ENCODE measurements at places on chromosomes 11 and 22.

DNA sequence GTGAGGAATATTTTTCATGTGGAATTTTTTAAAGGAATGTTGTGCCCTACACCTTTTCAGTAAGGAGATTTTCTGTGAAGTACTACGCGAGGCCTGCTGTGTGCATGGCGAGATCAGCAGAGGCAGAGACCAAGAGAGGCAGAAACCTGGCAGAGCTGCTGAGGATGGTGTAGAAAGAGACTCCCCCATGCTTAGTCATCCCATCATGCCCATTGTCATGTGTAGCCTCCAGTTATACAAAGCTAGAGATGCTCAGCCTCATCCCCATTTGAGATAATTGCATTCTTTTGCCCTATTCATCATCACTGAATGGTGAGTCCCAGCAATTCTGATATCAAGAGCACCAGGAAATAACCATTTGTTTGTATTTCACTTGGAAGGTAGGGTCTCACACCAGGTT, 3.0 kb upstream of the MS4A7 start:
- no peak for DNase-seq

GRCh38 chr11:25860677-25861450, 471.1 kb upstream of the ANO3 start:
- DNase-seq, result no peak

GRCh38 chr11:133842053-133842452, 3.3 kb downstream of the SPATA19 start:
- DNase-seq, result no peak

DNA sequence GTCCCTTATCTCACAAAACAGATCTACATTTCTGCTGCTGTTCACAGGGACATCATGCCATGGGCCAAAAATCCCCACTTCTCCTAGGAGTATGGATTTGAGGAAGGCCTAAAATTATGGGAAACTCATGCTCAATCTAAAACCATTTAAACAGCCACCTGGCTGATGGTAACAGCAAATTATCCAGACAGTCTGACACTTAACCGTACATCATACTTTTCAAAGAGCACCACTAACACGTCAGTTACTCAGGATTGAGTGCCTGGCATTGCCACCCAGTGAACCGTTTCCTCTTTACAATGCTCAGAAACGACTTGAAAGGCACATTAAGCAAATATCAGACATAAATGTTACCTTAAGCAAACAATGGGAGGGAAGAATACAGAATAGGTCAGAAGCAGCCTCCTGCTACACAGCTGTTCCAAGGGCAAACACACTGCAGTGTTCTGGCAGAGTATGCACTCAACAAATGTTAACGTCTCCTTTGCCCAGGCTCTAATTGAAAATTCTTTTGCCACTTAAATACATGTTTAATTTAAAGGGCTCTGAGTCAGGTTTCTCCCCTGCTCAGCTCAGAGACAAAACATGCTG, 18.8 kb upstream of the SLC36A4 start:
- no peak for DNase-seq

- no peak for DNase-seq
These were observed 8.0 kb downstream of the NEAT1 start for GRCh38 chr11:65430406-65431217.

DNA sequence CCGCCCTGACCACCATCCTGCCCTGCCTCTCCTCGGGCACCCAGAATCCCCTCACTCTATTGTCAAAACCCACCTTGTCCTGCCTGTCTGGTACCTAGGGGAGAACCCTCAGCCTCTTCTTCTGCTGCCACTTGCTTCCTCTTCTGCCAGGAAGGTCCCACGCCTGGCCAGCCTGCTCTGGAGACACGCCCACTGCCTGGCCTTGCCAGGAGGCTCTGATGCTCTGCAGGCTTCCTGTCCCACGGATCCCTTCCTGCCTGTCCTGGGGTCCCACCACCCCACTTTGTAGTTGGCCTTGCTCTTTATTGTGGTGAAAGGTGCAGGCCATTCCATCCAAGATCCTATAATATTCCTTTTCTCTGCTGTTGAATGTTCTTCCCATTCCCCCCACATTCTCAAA, 63.4 kb downstream of the BMAL1 start:
- no peak for DNase-seq

DNA sequence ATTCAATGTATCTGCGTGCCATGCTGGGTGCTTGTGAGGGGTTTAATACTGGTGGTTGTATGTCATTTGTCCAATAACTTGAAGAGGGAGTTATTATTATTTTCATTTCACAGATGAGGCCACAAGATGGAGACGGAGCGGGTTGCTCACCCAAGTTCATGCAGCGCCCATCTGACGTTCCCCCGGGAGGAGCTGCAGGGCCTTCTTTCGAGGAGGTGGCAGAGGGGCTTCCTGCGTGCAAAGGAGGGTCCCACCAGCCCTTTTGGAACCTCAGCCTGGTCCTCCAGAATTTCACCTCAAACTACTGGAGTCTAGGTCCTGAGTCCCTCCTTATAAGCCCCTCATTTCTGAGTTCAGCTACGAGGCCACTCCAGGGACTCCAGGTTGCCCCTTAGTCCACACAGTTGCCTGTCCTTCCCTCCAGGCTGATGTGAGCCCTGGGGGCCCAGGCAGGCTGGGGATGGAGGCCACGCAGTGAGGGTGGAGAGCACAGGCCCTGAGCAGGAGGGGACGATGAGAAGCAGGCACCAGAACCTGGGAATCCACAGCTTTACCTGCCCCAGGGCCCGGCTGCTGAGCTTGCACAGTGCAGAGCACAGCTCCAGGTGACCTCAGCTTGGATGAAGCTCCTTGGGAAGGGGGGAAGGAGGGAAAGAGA, 2.9 kb upstream of the VSIG10L2 start:
- DNase-seq, result no peak

DNA sequence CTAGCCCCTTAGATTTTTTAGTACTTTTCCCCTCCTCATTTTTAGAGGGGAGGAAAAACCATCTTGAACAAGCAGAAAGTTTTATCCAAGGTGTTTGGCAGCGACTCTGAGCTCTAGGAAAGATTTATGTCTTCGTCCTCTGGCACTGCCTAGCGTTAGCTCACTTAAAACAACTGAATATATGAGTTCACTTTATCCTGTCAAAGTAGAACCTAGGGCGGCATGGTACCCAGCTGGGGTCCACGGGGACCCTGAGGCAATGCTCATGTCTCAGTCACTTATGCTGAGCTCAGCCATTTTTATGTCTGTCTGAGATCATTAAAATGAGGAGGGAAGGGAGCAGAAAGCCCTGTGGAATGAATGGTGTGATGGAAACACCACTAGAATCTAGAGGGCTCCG, 14.2 kb upstream of the VSIG10L2 start:
- DNase-seq, result no peak

GRCh38 chr22:18114495-18114894, 3.9 kb downstream of the TUBA8 start:
- DNase-seq, result no peak

- DNase-seq, result no peak
These were observed 477.9 kb downstream of the MIAT start for GRCh38 chr22:27135031-27135981.

- no peak for DNase-seq
These were observed 345.4 kb upstream of the KIRREL3 start for GRCh38 chr11:127345819-127346459.

- DNase-seq, result no peak
These were observed 45.8 kb downstream of the MIAT start for GRCh38 chr22:26702906-26703830.

DNA sequence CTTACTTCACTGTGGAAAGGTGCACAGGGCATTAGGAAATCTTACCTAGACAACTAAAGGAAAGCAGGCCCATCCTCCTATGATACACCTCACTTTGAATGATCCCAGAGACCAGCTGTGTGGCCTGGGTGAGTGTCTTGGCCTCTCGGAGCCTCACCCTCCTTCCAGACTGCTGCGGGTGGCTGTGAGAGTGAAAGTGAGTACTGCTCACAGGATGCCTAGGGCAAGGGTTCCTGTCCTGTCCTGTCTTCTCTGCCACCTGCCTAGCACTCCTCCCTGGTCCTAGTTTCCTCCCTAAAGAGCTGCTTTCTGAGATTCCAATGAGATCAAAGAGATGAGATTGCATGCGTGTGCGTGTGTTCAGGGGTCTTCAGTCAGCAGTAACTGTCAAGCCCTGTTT, 19.5 kb upstream of the ADORA2A start:
- DNase-seq, result no peak

GRCh38 chr11:71176812-71177211, 75.6 kb downstream of the SHANK2 start:
- no peak for DNase-seq

- DNase-seq, result no peak
These were observed 1276.1 kb downstream of the LRRC4C start for GRCh38 chr11:40183073-40184064.

DNA sequence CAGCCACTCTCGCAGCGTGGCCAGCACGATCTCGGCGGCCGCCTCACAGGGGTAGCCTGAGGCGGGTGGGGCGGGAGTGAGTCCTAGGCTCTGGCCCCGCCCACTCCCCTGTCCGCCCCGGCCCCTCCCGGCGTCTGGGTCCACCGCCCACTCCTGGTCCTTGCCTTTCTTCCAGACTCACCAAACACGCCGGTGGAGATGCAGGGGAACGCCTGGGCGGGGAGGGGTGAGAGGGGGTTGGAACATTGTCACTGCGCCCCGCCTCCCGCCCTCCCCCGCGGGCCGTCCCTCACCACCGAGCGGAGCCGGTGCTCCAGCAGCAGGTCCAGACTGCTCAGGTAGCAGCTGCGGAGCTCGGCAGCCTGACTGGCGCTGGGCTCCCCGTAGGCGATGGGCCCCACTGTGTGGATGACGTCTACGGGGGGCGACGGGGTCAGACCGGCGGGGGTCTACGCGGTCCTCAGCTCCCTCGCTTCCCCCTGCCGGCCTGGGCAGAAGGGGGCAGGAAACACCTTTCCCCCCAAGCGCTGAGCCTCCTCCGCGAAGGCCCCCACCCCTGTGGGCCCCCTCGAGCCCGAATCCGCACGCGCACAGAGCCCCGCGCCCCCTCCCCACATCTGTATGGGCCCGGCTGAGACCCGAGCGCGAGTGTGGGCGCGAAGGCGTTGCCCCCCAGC, 13.2 kb downstream of the OTUB1 start:
- DNase-seq, result peak; percentile 38

- no peak for DNase-seq
These were observed 62.2 kb upstream of the SOX6 start for GRCh38 chr11:16418428-16419097.

GRCh38 chr11:75938543-75938942, 123.5 kb downstream of the UVRAG start:
- DNase-seq, result no peak

DNA sequence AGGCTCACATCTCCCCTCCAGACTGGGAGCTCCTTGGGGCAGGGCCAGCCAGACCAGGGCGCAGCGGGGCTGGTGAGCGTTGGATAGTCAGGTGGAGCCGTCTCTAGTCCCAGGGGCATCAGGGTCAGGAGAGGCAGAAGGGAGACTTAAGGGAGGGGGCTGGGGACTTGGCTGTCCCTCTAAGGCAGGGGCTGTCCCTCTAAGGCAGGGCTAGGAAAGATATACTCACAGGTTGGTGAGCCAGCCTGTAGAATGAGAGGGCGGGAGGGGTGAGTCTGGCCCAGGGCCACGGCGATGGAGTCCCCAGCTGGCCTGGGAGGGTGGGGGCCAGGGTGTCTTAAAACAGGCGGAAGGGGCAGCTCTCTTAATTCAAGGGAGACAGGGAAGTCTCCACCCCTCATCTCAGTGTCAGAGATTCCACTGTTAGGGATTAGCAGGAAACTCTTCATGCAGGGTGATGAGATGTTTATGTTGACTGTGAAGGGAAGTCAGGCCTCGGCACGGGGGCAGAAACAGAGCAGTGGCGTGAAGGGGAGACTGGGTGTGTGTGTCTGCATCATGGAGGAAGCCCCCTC, 11.3 kb downstream of the P2RY2 start:
- DNase-seq, result no peak

GRCh38 chr22:39532215-39533073, at the start of gene RPS19BP1:
Gene RPS19BP1, minus strand, starts transcription at chr22:39532748. Its CDS starts 10 bp downstream, at chr22:39532738.
- DNase-seq, result peak; percentile 99

- DNase-seq, result no peak
These were observed 109.5 kb downstream of the CCDC81 start for GRCh38 chr11:86483940-86484794.

DNA sequence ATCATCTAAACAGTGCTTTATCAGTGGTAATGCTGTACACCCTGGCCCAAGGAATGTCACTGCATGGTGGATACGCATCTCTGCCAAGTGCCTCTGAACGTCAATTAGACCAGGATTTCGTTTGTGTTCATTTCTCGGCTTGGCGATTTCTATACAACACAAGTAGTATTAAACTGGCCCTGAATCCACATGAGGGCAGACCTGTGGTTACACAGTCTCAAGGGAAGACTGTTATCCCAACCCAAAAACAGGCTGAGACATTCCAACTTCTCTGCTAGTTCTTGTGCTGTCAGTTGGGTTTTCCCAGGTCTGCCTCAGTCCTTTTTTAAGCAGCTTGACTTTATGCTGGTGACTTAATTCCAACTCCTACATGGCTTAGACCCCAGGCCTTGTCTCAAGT, 58.1 kb downstream of the HIRA start:
- DNase-seq, result no peak

GRCh38 chr11:129896062-129896461, 684 bp upstream of the NFRKB start:
- DNase-seq, result no peak

DNA sequence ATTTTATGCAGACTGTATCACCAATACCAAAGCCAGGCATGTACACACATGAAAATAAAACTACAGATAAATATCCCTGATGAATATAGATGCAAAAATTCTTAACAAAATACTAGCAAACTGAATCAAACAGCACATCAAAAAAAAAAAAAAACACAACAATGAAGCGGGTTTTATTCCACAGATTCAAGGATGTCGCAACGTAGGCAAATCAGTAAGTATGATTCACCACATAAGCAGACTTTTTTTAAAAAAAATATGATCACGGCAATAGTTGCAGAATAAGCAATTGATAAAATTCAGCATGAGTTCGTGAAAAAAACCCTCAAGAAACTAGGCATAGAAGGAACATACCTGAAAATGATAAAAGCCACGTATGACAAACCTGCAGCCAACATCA, 21.3 kb downstream of the OR51F1 start:
- no peak for DNase-seq

GRCh38 chr11:126167488-126167887, 44.0 kb downstream of the RPUSD4 start:
- no peak for DNase-seq

- DNase-seq, result no peak
These were observed 89.2 kb downstream of the PLEKHA7 start for GRCh38 chr11:16924826-16925560.

DNA sequence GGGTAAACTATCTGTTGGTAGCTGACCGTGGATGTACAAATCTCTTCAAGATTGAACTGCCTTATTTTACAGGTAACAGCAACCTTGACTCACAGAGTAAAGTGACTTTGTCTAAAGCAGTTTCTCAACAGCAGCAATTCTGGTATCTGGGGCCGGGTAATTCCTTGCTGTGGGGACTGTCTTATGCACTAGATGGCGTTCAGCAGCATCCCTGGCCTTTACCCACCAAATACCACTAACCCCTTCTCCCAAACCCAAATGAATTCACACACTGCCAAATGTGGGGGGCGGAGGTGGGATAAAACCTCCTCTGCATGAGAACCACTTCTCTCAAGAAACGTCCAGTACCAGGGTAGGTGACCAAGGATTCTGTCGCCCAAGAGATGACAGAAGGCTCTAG, 1.7 kb upstream of the INCENP start:
- no peak for DNase-seq
